ENCODE measurements at places on chromosomes 11 and 22.
A peak's percentile ranks its signal among the peaks of the same experiment; 100 is the strongest.

- DNase-seq = no peak
Observed at GRCh38 chr11:30487200-30487898, 98.8 kb downstream of the MPPED2 start.

DNA sequence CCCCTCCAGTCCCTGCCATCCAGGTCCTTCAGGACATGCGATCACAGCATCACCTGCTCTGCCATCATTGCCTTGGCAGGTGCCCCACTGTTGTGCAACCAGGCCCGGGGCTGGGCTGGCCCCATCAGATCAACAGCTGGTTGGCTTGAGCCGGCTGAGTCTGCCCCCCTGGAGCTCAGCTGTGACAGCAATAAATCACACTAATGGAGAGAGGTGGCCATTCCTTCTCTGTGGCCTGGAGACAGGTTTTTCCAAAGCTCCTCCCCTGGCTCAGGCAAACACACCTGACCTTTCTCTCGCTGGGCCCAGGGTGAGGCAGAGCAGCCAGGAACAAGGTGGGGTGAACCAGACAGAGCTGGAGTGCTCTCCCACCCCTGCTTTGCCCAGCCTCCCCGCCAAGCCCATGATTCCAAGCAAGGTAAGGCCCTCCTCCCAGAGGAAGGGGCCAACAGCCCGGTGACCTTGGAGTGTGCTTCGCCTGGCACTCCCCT is 8.9 kb upstream of the FXYD2 start:
- no peak for DNase-seq

DNA sequence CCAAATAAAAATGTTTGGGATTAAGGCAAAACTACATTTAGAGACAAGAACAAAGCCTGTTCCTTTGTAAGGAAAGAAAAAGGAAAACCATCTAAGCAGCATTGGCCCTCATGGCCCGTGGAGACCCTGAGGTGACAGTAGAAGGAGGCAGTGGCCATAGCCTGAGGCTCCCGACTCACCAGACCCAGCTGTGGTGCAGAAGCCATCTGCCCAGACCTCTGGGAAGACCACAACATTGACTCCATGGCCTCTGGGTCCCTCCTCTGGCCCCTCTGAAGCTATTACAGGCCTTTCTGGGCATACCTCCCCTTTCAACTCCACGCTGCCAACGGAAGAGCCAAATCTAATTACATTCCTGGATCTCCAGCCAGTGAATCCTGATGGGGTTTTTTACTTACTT is 6.4 kb downstream of the PRAME start:
- no peak for DNase-seq

GRCh38 chr22:49768951-49769690 is 58.6 kb downstream of the BRD1 start:
- peak; percentile 4 for DNase-seq

GRCh38 chr11:55895216-55895615 is 12.1 kb downstream of the TRIM51 start:
- DNase-seq = no peak

GRCh38 chr22:44351685-44352377 is 39.1 kb upstream of the SHISAL1 start:
- no peak for DNase-seq

GRCh38 chr11:24625975-24626374 is 129.1 kb downstream of the LUZP2 start:
- DNase-seq = no peak
